ENCODE measurements at places on chromosomes 6 and 20.

DNA sequence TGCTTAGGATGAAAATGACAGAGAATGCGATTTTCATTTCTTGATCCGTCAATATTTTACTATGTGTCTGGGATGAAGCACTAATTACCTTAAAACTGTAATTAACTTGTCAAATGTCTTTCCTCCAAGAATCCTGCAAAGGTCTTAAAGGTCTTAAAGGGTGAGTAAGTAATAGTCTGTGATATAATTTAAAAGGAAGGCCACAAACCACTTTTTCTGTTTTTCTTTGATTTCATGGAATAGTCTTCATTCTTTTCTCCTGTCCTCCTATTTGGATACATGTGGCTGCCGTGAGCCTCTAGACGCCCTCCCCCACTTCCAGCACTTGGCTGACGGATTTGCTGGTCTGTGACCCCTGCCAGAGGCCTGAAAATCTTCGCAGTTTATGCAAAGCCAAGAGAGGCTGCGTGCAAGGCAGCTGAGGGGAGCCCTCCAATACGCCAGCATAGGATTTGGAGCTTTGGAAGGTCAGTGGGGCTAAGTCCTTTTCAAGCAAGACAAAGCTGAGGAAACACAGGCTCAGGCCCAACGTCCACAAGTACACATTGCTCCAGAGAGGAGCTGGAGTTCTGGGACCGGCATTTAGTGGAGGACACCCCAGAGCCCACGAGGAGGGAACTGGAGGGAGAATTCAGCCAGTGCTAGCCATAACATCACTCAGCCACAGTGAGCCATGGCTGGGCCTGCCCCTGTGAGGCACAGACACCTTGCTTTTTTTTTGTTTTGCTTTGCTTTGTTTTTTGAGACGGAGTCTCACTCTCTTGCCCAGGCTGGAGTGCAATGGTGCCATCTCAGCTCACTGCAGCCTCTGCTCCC lies 382.6 kb downstream of the SMOC2 start:
- DNase-seq, result no peak

GRCh38 chr6:140970485-140970884 lies 1162.2 kb upstream of the GJE1 start:
- DNase-seq, result no peak

GRCh38 chr6:25835442-25836283 lies 3.8 kb upstream of the SLC17A1 start:
- no peak for DNase-seq

DNA sequence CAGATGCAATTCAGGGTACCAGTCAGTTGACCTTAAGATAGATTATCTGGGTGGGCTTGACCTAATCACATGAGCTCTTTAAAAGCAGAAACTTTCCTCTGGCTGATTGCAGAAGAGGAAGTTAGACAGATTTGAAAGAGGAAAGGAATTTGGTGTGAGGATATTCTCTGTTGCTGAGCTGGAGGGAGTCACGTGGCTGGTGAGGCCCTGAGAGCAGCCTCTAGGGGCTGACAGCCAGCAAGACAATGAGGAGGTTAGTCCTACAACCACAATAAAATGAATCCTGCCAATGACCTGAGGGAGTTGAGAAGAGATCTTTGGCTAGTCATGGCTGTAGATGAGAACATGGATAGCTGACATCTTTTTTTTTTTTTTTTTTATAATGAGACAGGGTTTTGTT lies 87.0 kb upstream of the B3GAT2 start:
- DNase-seq, result no peak

DNA sequence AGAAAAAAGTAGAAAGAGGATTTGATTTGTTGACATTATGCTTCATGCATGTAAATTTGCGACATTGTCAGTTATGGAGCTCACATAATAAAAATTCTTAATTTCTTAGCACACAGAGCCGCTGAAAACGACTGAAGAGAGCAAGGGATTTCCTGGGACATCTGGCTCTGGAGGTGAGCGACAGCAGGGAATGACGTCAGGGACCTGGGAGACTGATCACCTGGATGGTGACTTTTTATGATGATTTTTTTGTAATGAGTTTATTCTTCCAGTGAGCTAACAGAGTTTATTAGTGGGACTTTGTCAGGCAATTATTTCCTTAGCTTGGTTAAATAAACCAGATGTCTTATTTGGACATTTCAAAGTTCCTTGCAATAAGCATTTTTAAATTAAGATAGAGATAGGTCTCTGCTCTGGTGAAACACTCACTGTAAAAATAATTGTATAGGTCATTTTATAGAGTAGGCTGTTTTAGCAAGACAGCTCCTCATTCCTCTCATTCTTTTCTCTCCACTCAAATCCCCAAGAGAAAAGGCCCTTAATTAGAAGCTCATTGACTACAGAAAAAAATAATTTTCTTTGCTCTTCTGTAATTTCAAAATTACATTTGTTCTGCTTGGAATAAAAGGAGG lies 19.4 kb downstream of the TMEM200A start:
- DNase-seq, result no peak

DNA sequence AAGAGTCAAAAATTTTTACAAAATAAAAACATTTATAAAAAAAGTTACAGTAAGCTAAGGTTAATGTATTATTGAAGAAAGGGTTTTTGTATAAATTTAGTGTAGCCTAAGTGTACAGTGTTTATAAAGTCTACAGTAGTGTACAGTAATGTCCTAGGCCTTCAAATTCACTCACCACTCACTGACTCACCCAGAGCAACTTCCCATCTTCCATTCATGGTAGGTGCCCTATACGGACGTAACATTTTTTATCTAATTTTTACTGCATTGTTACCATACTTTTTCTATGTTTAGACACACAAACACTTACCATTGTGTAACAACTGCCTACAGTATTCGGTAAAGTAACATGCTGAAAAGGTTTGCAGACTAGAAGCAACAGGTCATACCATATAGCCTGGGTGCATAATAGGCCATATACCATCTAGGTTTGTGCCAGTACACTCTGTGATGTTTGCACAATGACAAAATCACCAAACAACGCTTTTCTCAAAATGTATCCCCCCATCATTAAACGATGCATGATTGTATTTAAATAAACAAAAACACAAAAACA lies 6.0 kb downstream of the MTFR2 start:
- DNase-seq, result no peak

GRCh38 chr20:56391596-56392131 lies 351 bp downstream of the AURKA start:
- DNase-seq, result no peak

DNA sequence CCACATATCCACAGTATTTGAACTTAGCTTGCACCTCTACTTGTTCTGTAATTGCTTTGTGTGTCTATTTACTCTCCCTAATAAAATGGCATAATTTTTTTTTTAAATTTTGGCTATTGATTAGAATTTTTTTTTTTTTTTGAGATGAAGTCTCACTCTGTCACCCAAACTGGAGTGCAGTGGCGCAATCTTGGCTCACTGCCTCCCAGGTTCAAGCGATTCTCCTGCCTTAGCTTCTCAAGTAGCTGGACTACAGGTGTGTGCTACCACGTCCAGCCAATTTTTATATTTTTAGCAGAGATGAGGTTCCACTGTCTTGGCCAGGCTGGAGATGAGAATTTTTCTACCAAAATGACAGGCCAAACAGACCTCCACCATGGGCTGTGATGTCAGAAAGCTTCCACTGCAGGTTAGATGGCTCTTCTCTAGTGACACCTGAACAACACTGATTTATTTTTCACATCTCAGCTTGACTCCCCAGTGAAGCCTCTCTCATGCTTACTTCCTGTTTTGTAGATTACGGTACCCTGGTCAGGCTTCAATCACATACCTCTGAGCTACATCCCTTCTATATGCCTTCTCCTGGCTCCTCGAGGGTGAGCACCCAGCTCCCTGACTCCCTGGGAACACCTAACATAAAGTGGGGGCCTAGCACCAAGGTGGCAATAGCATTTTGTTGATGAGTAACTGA lies 112.8 kb downstream of the ARHGAP18 start:
- no peak for DNase-seq

DNA sequence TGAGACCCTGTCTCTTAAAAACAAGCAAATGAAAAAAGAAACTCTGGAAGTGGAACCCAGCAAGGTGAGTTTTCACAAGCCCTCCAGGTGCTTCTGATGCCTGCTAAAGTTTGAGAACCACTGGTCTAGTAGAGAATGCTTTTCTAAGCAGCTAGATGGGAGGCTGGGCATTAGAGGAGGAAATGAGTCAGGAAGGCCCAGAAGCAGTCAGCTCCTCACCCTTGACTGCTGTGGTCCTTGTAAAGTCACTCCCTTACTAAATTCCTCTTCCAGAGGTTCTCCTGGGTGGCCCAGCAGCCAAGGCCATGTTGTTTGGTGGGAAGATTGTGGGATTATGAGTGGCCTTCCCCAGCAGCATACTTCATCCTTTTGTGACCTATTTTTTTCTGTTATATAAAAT lies 52.0 kb upstream of the FYN start:
- no peak for DNase-seq

- no peak for DNase-seq
These were observed 240.4 kb downstream of the CDC5L start for GRCh38 chr6:44627883-44628271.

GRCh38 chr6:92495242-92495641 lies 924.1 kb downstream of the EPHA7 start:
- DNase-seq, result no peak

DNA sequence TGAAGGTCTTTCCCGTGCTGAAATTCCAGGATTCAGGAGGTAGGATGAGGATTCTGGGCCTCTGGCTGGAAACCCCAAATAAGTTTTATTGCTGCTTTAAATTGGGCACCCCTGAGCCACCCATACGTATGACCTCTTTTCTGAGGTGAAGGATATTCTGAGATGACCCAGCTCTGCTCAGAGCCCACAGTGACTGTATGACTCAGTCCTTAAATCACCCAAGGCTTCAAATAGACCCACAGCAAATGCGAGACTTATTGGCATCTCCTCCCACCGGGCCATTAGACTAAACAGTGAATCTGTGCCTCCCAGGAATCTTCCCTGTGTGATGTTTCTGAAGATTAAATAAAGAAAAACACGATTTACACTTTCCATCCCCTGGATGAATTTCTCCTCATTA lies 9.5 kb downstream of the SIRPG start:
- no peak for DNase-seq

DNA sequence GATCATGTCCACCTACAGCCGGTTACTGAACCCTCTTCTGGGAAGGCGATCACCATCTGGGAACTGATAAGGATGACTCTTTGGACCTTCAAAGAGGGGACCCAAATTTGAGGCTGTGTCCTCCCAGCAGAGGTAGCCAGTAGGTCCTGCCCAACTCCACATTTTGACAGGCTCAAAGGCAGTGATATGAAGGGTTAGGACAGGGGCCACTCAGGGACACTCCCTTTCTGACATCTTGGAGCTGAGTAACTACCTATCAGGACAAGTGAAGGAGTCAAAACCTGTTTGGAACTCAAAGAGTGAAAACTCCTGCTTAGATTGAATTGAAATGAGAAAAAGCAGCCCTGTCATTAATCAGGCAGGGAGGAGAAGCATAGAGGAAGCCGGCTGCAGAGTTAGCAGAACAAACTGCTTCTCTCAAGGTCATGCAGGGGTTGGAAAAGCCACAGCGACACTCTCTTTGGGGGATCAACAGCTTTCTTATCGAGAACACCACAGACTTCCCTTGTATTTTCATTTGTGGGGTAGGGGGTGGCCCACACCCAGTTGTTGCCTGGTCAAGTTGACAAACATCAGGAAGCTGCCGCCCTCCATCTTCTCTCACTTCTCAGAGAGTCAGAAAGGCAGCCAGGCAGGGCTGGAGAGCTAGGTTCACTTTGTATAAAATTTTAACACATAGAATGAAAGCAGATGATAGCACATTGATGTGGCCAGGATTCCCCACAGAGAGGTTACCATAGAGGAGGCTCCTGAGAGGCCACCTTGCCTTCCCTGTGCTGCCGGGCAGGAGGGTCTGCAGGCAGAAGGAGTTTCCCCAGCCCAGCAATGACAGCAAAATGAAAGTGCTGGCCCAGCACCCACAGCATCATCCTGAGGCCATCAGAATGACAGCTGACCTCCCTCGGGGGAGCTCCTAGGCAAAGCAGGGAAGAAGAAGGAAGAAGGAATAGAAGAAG lies 47.6 kb downstream of the AGPAT4 start:
- DNase-seq, result no peak

DNA sequence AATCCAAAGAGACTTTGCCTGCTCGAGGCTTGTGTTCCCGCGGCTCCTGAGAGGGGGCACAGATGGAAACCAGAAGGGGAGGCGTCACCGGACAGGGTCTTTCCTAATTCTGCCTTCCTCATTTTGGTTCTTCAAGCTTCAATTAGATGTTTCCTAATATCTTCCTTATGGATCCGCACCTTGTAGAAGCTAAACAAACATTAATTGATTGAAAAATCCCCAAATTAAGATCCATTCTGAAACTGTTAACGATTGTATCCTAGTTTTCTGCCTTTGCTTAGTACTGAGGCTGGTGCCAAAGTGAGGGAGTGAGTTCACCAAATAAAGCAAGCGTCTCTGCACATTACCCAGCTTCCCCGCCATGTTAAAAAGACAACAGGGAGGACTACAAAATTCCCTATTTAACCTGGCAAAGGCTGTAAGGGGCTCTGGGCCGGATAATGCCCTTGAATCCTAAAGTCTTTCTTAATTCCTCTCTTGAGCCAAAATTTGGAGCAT lies 123.2 kb downstream of the GPX5 start:
- no peak for DNase-seq

DNA sequence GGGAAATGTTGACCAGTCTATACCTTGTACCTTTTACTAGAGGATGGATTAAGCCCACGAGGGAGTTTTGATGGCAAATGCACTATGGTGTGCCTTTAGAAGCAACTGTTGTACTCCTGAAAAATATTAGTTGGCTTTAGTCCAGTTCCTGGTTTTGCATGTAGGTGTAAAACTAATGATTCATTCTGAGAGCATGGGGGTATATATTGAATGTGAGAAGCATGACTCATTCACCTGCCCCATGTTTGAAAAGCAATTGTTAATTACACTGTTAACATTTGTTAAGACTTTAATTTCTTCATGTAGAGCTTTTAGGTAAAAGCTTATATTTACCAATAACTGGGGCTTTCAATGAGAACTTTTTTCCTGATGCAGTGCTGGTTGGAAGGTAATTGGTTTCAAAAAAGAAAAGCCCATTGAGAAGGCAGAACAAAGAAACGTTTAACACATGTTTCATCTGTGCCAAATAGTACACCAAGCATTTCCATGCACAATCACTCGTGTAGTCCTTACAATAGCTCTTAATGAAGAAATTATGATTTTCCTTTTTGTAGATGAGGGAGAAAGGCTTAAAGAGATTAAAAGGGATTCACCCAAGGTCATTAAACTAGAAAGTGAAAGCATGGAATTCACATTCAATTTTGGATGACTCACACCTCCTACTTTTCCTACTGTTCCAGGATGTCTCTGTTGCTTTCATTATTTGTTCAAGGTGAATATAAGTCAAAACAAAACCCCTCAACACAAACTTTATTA lies 134.1 kb downstream of the CCDC170 start:
- no peak for DNase-seq

GRCh38 chr6:130838250-130838860 lies 11.1 kb downstream of the SMLR1 start:
- DNase-seq, result no peak

DNA sequence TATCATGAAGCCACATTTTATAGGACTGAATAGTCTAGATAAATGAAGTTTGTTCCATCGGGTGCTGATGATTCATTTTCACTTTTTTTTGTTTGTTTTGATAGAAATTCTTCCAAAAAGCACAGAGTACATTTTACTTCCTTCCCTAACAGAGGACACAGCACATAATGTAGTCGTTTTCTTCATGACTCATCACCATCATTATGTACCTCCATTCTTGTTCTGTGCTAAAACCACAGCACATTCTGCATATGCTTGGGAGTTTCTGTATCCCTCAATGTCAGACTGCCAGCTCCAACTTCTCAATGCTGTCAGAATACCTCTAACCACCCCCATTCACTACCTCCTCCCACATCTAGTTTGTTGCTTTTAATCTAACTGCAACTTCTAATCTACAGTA lies 1004.9 kb upstream of the ADGRB3 start:
- DNase-seq, result no peak

- DNase-seq, result no peak
These were observed 12.5 kb downstream of the TCF15 start for GRCh38 chr20:597560-597959.
